ENCODE measurements at places on chromosomes 1 and 21.

GRCh38 chr1:39277879-39278278, 73.4 kb downstream of the MACF1 start:
- no peak for DNase-seq

DNA sequence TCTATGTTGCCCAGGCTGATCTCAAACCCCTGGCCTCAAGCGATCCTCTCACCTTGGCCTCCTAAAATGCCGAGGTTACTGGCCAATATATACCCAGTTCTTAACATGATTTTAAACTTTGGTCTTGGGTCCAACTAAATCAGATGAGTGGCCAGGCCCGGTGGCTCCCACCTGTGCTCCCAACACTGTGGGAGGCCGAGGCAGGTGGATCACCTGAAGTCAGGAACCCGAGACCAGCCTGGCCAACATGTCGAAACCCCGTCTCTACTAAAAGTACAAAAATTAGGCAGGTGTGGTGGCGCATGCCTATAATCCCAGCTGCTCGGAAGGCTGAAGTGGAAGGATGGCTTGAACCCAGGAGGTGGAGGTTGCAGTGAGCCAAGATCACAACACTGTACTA, 29.6 kb downstream of the TOMM20 start:
- DNase-seq, result no peak

- no peak for DNase-seq
Observed at GRCh38 chr1:156766298-156767100, 836 bp upstream of the PRCC start.

DNA sequence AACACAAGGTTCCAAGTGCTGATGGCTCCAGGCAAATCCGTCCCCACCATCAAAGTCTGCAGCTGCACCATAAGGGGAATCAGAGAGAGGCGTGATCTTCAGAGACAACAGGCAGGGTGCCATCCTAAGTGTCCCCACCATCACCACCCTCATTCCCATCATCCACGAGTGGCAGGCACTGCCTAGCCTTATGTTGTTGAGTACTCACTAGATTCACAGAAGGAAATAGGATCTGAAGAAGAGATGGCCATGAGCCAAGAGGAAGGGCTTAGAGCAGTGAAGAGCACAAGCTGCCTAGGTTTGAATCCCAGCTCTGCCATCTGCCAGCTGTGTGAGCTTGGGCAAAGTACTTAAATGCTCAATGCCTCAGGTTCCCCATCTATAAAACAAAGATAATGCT, 207.3 kb upstream of the CSF3R start:
- no peak for DNase-seq

DNA sequence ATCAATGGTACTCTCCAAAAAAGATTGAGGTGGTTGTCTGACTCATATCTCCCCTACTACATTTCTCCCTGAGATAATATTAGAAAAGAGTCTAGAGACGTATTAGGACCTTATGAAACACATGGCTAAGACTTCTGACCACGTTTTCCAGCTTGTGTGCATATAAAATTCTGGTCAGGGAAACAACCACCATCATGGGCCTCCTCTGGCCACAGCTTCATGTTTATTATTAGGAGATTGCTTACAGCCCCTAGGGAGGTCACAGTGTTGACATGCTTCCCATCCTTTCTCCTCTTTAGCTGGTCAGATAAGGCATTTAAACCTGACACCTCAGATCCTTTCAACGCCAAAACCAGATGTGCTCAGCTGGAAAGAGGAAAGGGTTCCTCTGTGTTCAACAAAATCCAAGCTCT, 620.2 kb downstream of the PLPP3 start:
- no peak for DNase-seq

DNA sequence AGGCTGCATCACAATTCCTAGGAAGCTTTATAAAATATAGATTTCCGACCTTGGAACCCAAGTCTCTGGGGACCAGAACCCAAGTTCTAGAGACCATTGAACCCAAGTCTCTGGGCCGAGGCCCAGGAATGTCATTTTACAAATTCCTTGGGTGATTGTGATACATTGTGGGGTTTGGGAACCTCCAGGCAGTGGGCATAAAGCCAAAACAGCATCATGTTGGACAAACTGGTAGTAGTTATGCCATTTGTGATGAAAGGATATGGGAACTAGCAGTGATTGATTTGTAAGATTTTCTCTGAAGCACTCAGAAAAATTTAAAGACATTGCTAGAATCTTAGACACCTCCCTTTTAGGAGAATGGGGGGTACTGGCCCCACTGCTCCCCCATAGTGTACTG, 160.2 kb downstream of the HIVEP3 start:
- no peak for DNase-seq

DNA sequence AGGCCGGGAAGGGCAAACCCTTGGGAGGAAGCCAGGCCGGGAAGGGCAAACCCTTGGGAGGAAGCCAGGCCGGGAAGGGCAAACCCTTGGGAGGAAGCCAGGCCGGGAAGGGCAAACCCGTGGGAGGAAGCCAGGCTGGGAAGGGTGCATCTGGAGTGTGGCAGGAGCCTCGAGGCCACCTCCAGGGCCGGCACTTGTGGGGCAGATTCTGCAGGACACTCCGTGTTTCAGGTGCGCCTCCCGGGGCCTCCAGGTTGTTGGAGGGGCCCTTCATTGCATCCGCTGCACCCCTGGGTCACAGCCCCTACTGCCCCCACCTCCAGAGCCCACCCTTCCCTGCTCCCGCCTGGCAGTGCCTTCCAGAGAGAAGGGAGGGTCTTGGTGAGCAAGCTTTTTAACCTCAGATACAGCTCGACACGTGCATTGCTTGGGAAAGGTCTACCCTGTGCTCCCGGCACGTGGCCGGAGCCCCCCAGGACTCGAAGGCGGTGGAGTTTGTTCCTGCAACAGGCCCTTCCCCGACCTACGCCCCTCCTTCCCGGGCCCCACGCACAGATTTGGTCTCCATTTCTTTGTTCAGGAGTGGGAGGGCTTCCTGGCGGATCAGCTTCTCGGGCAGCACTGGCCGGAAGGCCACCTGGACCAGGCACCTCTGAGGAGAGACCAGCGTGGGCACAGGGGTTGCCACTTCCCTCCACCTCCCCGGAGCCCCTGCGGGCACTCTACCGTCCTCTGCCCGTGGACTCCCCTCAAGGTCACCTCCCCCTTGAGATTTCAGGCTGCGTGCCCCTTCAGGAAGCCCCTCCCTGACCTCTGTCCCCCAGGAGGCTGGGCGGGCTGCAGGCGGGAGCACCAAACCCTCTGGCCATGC, 9.4 kb upstream of the TMEM52 start:
- DNase-seq, result no peak

DNA sequence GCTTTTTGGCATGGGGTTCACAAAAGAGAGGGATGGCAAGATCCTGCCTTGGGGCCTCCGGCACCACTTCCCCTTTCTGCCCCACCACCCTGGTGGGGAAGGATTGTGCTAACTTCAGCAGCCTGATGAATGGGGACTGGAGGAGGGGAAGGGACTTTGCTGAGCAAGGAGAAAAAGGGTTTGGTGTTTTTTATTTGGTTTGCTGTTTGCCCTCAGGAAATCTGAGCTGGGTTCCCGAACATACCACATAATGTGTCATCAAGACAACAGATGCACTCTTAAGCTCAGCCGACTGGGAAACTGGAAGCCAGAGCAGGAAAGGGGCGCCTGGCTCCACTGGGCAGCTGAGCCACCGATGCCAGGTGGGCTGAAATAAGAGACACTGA, 19.8 kb downstream of the OLFML2B start:
- no peak for DNase-seq

DNA sequence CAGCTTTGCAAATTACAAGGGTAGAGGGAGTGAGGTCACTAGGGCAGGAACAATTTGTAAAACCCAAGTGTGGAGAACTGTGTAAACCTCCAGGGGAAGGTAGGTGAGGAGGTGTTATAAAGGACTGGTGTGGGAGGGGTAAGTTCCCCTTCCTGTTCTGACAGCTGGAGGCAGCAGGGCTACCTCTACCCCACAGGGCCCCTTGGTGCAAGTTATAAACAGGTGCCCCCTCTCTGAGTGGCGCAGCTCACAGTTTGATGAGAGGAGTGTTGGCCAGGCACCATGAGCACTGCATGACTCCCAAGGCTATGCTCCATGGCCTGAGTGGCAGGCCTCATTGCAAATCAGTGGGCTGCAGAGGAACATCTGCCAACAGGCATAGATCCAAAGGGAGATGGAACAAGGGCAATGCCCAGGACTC, 41.0 kb downstream of the MFSD2A start:
- no peak for DNase-seq

DNA sequence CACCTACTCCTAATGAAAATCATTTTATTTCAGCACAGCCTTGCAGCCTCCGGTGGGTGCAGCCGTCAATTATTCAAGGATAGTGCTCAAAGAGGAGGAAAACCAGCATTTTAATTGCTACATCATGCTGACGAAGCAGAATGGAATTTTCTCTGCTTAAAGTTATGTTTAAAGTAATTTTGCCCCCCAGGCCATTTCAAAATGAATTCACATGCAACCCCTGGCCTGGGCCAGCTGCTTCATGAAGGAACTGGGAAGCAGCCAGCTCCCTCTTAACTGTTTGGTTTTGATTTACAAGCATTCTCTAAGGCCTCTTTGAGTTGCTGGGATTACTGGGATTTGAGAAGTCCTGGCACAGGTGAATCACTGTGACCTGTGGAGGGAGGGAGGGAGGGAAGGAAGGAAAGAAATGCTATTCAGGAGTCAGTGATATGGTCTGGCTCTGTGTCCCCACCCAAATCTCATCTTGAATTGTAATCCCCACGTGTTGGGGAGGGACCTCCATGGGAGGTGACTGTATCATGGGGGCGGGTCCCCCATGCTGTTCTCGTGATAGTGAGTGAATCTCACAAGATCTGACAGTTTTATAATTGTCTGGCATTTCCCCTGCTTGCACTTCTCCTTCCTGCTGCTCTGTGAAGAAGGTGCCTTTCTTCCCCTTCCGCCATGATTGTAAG, 66.0 kb downstream of the PGBD5 start:
- DNase-seq, result no peak

Data from activated CD4-positive, CD25-positive, alpha-beta regulatory T cell (primary cell).